ENCODE measurements at places on chromosomes 5 and 9.

GRCh38 chr9:93081081-93081529, 14.9 kb upstream of the CARD19 start:
- DNase-seq, result no peak

DNA sequence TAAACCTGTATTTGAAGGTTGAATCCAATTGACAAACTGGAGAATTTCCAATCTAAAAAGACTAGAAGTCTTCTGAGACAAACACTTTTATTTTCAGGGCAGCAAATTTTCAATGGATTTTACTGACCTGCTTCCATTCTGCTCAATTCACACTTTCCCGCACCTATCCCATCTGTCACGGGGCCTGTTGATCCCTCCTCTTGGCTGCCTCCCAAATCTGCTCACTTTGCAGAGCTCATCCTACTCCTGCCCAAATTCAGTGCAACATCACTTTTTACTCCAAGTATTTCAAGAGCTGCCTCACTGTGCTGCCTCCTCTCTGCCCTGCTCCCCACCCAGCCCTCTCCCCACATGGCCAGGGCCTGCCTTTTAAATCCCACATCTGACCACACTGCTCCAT, 35.1 kb downstream of the GOLM1 start:
- DNase-seq, result peak; percentile 75

DNA sequence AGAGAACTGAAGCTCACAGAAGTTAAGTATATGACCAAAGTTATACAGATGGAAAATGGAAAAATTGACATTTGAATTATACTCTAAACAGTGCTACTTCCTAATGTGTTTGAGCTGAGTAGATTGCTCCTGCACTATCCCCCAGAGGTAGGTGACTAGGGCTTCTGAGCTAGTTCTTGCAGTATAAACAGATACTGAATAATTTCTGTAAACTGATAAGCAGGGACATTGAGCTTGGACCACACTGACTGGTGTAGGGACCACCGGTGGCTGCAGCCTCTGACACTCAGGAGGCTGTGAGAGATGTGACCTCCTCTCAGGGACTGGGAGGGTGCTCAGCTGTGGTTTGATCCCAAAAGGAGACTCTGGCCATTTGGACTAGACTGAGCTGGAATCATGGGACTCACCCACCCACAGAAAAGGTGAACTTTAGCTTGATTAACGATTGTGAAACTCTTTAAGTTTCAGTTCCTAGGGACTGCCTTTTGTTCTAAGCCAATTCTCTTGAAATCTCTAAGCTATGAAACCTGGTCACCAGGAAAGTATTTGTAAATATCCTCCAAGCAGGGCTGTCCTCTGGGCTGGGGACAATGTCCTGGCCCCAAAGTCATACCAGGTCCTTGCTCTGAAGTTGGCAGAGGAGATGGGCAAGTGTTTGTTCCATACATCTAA, 291.5 kb downstream of the SEC61B start:
- no peak for DNase-seq

- no peak for DNase-seq
Observed at GRCh38 chr5:389891-390622, 52.9 kb upstream of the EXOC3 start.

DNA sequence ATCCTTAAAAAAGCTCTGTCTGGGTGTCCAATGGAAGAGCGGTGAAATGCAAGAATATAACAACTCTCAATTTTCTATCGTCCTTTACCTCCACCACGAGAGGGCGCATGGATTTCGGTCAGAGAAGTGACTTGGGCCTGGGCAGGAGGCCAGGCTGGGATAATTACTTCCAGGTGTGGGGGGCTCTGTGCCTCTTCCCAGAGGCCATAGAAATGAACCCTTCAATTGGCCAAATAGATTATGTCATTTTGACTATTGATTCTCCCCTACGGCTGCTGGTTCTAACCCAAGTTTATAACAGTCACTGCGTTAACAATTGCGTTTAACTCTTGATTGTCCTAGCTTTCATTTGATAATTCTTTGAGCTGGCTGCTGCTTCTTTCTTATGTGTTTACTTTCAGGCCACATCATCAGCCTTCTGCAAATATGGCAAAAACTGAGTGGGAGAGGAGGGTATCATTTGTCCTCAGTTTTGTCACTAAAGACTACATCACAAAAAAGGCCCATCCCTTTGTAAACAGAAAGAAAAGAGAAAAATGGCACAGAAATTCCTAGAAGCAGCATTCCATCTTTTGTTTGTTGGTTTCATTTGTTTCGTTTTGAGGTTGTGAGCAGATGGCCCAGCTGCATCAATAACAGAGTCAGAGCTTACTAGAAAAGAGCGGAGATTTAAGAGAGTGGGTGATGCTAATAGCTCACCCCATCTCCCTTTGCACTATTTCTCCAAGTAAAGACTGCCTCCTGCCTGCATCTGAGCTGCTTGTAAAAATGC, 45.4 kb upstream of the ZFR start:
- DNase-seq, result peak; percentile 75

DNA sequence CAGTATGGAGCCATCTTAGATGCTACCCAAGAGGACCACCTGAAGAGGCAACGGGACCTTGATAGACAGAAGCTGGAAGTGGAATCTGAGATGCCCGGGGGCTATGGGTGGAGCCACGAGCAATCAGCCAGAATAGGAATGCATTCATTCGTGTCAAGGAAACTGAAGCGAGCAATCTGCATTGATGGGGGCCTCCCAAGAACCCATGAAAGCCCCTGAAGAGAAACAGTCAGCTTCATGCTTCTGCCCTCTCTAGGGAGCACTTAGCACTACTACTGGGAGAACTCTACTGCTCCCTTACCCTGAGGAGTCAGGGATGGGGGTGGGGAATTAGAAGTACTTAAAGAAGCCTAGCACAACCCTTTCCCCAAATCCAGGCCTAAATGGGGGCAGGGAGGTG, 51.9 kb upstream of the TCERG1 start:
- peak; percentile 6 for DNase-seq

- no peak for DNase-seq
Observed at GRCh38 chr5:180990086-180990881, 1.6 kb downstream of the BTNL3 start.

DNA sequence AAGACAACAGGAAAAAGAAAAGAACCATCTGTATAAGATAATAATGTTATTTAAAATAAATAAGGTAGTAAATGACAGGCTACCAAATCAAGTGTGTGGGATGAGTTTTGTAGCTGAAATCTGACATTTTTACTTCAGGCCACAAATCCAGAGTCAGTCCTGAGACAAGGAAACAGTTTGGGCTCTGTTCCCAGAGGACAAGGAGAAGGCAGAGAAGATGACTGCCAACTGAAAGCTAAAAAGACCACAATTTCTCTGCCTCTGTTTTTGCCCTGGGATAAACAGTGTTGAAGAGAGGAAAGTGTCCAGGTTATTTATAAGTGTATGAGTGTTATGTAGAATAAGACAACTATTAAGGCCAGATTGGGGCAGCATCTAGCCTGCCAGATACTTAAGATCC, 180.5 kb downstream of the NFIB start:
- no peak for DNase-seq

GRCh38 chr5:40278881-40279280, 400.8 kb upstream of the PTGER4 start:
- no peak for DNase-seq

GRCh38 chr5:53003144-53003543, 14.0 kb downstream of the ITGA2 start:
- no peak for DNase-seq

- peak; percentile 100 for DNase-seq
Observed at GRCh38 chr5:140401362-140402257, at the start of gene ANKHD1. Gene ANKHD1, plus strand, starts transcription at chr5:140401833. Its CDS starts 135 bp downstream, at chr5:140401968.

Data from NCI-H82 (cell line).